ENCODE measurements at places on chromosomes 7 and 10.

DNA sequence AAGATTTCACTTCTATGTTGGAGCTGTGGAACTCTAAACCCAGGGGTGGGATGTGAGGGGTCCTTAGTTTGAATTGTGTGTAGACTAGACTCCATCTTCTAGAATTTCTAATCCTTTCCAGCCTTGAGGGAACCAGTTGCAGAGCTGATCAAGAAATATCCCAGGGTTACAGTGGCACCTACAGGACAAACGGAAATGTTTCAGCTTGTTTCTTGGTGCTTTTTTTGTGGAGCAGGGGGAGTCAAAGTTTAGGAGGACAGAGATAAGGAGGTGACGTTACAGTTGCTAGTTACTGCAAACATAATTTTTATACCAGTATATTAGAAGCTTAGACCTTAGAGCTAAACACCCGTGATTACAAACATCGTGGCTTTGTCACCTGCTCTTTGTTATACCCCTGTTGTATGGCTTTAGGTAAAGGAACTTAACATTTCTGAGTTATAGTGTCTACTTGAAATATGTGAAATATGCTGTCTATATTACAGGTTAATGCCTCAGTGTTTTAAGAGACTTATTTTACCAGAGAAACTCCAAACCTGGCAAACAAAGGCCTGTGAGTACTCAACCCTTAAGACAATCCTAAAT lies 84.5 kb upstream of the DYNC1I1 start:
- peak; percentile 41 for DNase-seq

GRCh38 chr10:788796-789748 lies 99.6 kb upstream of the DIP2C start:
- DNase-seq: peak; percentile 81

GRCh38 chr10:110694820-110695538 lies 50.8 kb downstream of the RBM20 start:
- no peak for DNase-seq

DNA sequence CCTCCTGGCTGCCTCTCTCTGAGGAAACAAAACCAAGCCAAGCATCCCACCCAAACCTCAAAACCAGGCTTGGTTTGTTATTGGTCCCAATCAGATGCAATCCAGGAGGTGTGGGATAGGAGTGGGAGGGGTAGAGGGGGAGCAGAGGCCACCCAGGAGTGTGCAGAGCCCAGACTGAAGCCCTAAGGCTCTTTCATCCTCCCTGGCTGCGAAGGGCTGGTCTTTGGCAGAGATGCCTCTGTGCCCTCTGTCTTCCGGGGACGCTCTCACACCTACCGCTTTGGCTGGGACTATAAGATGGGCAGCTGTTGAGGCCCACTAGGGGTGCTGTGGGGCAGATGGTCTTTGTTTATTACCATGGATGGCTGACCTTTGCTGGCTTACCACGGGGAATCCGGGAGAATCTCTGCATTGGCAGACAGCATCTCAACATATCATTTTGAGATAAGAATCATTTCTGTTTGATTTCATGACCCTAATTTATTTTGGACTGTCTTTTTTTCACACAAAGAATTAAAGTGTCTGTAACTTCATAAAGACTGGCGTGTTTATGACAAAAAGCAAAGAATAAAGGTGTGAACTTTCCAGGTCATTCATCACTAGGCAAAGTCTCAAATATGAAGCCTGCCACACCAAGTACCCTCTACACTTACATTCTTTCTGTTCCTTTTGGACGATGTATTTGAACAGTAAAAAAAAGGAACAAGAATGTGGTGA lies 6.5 kb upstream of the DENND2A start:
- DNase-seq: peak; percentile 40

- DNase-seq: no peak
Measured at GRCh38 chr7:25118048-25118753, 6.9 kb downstream of the CYCS start.

- DNase-seq: no peak
Measured at GRCh38 chr7:15686957-15687545, 568 bp upstream of the MEOX2 start.

GRCh38 chr10:77698267-77698931 lies 60.8 kb upstream of the KCNMA1 start:
- DNase-seq: no peak

DNA sequence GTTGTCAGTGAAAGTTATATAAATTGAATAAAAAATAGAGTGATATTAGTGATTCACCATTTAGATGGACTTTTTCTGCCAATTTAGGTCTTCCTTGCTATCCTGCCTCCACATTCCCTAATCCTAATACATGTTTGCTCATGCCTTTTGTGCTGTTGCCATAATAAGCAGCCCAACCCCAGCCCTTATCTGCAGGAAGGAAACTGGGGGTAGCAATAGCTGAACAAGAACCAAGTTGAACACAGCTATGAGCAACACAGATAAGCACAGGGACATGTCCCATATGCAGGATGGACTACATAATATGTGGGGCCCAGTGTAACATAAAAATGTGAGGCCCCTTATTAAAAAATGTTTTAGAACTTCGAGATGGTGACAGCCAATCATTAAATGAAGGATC lies 91.2 kb upstream of the AHR start:
- no peak for DNase-seq

DNA sequence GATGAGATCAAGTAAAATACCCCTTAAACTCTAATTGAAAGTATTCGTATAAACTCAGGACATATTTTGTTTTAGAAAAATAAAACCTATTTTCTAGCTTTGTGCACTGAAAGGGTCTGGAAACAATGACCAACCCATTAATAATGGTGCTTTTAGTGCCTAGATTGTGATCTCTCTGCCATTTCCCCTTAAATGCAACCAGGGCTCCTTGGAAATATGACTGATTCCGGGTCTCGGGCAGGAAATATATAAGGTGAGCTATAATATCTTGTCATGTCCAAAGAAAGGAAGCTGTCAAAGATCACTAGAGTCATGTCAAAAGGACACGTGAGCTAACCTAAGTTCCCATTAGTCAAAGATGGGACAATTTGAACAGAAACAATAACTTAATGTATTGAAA lies 12.4 kb upstream of the ADAM12 start:
- no peak for DNase-seq

- peak; percentile 17 for DNase-seq
Measured at GRCh38 chr10:89591111-89591795, 53.8 kb downstream of the PANK1 start.

DNA sequence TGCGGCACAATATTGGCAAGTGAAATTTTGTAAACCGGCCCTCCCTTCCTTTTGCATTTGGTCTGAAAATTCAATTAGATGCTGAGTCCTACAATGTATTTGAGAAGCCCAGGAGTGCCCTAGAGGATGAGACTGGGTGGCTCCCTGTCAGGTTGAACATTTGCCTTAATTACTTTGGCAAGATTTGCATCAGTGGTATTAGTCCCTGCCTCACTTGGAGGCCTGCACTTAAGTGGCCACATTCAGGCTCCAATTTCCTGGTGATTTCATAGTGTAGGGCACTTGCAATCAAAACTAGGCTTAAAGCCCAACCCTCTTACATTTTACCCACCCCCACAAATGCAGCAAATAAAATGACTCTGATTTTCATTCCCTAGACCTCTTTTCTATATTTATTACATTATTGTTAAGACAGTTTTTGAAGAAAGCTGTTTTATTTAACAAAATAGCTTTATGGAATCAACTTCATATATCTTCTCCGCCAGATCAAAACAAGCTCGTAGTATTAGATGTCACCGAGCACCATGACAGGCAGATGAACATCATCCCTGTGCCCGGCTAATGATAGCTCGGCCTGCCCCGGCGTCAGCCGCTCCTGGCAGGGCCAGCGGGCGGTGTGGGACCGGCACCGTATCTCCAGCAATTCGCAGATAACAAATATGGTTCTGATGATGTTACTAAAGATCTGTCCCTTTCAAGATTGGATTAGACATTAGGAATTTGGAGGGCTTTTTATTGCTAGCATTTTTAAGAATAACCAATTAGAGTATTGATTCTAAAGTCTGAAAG lies 73.6 kb downstream of the EGFR start:
- DNase-seq: no peak

GRCh38 chr7:41313171-41313570 lies 389.7 kb downstream of the INHBA start:
- DNase-seq: no peak

GRCh38 chr7:157795643-157796042 lies 458.8 kb downstream of the DNAJB6 start:
- DNase-seq: no peak

- no peak for DNase-seq
Measured at GRCh38 chr10:91137822-91138221, 82.6 kb upstream of the PCGF5 start.

DNA sequence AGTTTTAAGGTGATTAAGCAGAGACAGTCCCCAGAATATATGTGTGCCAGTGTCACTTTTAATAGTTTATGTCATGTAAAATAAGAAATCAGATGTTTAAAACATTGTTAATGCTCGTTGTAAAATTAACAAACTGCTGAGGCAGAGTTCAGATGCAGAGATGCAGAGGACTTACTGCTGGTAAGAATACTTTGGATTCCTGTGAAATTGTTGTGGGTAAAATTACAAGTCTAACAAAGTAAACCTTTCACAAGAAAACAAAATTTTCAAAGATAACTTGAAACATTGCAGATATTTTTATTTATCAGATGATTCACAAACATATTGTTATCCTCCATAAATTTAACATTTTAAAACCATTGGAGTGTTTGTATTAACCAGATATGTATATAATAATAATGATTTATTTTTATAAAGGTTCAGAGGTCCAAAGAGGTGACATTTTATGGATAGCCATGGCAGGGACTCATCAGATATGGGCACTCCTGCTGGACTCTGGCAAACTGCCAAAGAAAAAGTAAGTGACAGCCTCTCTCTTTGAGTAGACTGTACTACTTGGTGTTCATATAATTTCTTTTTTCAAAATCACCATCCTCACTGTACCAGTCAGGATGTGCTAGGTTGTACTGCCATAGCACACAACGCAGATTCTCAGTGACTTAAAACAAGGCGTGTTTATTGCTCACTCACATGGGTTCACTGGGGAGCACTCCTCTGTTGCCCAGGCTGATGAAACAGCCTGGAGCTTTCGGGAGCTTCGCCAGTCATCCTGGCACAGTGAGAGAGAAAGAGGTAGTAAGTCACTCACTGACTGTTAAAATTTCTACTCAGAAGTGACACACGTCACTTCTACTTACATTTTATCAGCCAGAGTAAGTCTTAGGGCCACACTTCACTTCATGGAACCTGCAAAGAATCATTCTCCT lies 43.5 kb downstream of the NHLRC2 start:
- DNase-seq: peak; percentile 19

DNA sequence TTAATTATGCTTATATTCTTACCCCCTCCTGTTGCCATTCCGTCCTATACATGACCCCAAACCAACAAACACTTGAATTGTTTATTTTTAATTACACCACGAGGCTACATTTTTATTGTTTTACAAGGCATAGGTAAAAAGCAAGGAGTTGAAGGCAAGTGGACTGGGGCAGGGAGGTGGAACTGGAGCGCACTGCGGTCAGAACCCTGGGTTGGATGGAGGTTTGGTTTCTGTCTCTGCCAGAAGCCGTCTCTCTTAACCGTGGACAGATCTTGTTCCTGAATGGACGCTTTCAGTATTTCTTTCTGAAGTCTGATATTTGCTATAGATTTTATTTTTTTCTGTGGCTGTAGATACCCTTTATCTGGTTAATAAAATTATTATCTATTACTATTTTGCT lies 19.9 kb upstream of the IGFBP3 start:
- no peak for DNase-seq

DNA sequence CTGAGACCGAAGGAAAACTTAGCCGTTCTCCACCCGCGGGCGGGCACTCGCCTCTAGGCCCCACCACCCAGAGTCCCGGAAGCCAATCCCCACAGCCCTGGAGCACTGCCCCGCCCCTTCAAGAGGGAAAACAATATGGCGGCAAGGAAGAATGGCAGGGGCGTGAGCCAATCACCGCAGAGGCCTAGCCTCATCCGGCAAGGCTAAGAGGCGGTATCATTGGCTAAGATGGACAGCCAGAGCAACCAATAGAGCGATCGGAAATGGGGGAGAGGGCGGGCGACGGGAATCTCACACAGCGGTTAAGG lies 529 bp downstream of the ACTR1A start:
- peak; percentile 100 for DNase-seq

DNA sequence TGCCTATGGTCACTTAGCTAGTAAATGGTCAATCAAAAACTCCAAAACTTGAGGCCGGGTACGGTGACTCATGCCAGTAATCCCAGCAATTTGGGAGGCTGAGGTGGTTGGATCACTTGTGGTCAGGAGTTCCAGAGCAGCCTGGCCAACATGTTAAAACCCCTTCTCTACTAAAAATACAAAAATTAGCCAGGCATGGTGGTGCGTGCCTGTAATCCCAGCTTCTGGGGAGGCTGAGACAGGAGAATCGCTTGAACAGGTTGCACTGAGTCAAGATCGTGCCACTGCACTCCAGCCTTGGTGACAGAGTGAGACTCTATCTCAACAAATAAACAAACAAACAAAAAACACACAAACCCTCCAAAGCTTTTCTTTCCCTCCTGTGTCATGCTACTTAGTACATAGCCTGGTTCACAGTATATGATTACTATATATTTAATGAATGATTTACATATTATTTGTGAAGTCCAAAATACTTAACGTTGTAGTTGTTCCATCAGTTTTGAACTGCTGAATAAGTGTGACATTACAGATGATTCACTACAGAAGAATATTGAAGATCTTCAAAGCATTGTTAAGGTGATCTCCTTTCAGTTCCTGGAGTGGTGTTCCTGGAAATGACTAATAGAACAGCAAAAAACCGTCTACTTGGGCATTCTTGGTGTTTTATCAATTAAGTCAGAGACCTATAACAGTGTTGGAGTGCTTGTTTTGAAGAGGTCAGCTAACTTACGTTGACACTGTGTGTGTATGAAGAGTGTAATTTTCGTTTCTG lies 72.9 kb downstream of the ADK start:
- peak; percentile 56 for DNase-seq

DNA sequence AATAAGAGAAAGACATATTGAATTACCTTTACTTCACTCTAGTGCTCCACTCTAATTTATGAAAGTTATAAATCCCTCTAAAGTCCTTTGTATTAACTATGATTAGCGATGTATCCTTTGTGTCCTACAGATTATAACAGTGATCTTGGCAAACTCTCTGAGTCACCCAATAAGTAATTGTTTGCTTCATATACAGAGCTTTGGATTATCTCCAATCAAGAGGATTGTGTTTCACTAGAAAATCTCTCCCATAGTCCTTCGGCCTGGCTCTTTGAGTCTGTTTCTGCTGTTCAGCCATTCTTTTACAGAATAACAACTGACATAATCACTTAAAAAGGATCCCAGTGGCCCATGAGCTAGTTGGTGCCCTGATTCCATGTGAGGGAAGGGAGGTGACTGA lies 9.5 kb downstream of the LMOD2 start:
- no peak for DNase-seq

DNA sequence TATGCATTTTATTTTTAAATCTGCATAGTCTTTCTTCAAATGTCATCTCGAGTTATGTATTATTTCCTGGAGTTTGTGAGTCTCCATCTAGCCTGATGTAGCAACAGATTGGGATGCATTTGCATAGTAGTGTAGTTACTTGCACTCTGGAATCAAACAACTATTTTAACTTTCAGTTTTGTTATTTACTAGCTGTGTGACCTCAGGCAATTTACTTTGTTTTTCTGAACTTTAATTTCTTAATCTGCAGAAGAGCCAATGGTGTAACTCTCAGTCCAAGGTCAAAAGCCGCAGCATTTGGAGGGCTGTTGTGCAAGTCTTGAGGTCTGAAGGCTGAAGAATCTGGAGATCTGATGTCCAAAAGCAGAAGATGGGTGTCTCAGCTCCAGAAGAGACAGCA lies 175.8 kb upstream of the SORCS1 start:
- peak; percentile 34 for DNase-seq

GRCh38 chr10:1198453-1199344 lies 142.5 kb downstream of the WDR37 start:
- DNase-seq: no peak
